ENCODE measurements at places on chromosomes 2 and 18.

GRCh38 chr2:209423562-209424198, at the start of gene MAP2:
MAP2 (plus strand) TSS chr2:209424047; CDS start chr2:209653171, 229,124 bp downstream.
- DNase-seq: peak; percentile 47

GRCh38 chr2:181632733-181633401, 24.0 kb downstream of the CERKL start:
- DNase-seq: no peak

- DNase-seq: no peak
Observed at GRCh38 chr2:131034122-131035051, 58.9 kb downstream of the FAM168B start.

DNA sequence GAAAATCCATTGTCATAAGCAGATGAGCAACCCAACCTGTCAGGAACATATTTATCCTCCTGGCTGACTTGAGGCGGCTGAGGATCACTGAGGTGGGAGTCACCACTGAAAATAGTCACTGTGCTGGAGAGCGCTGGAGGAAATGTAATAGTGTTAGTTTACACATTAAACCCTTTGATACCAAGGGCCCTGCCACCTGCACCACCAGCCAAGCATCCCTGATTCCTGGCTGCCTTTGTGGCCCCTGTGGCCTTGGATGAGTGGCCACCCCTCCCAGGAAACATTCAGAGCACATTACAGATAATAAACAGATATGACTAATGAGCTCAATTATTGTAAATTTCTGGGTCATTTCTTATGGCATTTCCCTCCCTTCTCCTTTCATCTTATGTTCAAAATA, 105.9 kb downstream of the LYPD1 start:
- DNase-seq: no peak

DNA sequence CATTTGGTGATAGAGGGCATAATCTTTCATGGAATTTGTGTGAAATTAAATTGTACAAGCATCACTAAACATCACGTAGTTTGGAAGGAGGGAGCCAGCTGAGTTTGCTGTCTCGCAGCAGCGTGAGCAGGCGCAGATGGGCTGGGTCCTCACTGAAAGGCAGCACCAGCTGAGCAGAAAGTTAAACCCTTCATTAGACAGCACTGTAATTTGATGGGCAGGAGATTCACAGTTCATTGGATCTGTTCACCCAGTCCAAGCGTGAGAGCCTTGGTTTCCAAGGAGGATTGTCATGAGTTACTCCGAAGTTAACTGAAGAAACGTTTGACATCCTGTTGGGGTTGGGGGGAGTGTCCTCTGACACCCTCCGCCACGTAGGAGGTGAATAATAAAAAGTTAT, 89.8 kb upstream of the NFATC1 start:
- no peak for DNase-seq

GRCh38 chr2:66170744-66171330, 264.1 kb upstream of the MEIS1 start:
- no peak for DNase-seq

DNA sequence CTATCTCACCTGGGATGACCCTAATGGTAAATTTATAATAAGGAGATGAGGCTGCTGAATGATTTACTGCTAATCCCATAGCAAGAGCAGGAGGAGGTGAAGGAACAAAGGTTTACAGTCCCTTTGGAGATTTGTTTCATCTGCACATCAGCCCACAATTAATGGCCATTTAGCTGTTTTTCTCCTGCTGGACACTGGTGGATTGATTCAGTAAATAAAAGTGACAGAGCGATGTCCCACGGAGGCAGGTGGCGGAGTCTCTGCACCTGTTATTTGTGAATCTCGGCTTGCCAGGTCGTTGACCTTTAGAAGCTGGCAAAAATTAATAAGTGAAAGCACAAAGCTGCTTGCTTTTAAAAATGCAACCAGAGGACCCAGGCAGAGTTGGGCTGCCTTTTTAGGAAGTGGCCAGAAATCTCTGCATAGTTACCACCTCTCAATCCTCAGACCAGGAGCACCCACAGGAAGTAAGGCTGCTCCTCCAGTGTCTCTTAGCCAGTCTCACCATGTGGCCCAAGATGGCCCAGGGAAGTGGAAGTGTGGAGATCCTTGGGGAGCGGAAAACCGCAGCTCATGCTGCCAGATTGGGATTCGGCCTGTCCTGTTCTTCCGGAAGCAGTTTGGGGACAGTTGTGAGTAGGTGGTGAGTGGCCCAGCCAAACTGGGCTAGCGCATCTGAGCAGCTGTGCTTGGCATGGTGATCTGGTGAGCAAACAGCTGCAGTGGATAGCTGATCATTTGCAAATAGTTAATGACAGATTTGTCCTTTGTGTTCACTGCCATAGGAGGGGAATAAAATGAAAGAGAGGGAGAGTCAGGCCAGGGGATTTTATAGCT, 1005.7 kb upstream of the PIK3C3 start:
- no peak for DNase-seq

DNA sequence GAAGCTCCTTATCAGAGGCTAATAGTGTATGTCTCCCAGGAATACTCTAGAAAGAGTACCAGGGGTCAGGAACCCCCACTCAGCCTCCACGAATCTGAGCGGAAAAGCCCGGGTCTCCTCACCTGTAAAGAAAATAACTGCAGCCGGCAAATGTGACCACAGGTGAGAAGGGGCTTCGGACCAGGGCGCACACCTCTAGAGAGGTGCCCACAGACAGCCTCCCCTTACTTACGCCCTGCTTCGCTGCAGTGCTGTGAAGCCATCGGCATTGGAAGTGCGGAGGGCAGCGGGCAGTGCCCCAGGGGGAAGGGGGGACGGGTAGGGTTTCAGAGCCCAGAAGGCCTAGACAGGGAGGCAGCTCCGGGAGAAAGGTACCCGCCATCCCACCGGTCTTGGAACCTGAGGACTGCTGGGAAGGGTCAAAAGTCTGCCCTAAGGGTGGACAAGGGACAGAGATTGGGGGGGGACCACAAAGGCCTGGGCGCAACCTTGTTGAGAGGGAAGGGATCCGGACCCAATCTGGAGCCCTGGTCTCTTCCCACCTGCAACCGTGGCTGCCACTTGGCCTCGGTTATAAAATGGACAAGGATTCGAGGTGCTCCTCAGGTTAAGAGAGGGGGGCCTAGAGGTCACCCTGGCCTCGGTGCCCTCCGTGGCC, 642 bp upstream of the STEAP3 start:
- no peak for DNase-seq

- no peak for DNase-seq
Observed at GRCh38 chr2:112906276-112906675, 4.7 kb upstream of the IL37 start.

- no peak for DNase-seq
Observed at GRCh38 chr2:19369341-19369955, 11.0 kb upstream of the OSR1 start.

DNA sequence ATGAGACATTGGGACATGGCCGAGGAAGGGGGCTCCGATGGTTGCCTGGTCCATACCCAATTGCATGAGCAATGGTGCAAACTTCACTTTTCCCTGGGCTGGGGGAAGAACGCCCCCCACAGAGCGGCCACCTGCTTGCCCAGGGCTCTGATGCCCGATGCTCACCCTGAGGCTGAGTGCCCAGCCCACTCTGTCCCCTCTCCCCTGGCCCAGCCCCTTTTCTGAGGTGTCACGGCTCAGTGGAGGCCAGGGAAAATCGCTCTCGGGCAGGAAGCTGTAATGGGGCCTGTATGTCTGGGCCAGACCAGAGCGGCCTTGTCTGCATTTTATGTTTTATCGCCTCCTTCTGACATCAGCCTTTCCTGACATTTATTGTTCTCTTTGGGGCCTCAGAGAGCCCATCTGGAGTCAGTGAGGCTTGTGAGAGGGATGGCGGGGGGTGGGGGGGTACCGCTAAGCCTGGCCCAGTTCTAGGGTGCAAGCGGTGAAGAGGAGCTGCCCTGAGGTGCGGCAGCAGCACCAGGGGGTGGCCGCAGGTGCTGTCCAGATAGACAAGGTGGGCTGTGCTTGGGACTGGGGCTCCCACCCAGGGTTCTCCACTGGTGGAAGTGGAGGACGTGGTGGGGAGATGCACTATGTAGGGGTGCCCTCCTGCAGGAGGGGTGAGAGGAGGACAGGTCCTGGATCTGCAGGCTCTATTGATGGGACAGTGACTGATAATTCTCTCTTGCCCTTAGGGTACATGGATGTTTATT, 46.2 kb downstream of the INHBB start:
- no peak for DNase-seq

DNA sequence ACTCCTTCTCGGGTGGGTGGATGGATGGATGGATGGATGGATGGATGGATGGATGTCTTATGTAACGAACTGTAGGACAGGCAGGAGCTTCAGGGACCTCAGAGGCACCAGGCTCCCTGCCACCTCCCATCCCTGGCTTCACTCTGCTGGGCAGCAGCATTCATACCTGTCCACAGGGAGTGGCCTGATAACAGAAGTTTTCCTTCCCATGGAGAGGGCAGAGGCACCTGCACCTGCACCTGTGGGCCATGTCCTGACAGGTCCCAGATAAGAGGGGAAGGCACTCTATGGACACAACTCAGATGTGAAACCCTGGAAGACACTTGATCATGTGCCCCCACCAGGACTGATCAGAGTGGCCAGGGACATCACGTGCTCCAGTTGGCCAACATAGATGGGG, 142.3 kb downstream of the GBX2 start:
- DNase-seq: no peak
